Bone marrow (tissue), 2 donors: ENCODE measurements at places on chromosomes 5 and 9.

GRCh38 chr9:118652258-118652657 is 717.0 kb downstream of the BRINP1 start:
- no peak for DNase-seq

DNA sequence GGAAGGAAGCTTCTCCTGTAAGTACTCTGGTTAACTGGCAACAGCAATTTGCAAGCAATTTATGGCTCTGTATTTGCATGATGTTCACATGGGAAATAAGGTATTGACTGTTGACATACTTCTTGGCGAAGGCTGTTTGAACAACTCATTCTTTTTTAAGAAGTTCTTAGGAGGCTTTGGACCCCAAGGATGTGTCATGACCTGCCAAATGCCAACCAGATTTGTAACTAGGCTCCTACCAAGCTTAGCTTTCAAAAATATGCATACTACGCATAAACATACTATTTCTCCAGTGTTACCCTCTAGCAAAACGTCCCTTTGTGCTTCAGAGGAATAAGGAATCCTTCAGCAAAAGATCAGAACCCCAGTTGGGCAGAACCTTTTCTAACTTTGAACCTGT is 165.2 kb upstream of the MSX2 start:
- DNase-seq = no peak

DNA sequence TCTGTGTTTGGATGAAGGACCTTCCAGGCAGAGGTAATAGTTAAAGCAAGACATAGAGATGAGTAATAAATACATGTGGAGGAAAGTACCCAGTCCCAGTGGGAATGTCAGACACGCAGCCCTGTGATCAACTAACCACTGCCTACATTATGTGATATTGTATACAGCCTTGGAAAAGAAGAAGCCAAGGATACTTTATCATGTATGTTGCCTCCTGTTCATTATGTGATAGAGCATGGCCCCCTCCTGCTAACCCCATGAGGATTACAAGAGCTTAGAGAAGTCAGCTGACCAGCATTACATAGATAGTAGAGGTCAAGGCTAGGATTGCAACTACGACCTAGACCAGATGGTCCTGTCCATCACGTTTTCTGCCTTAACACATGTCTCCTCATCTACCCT is 497.0 kb upstream of the TNC start:
- no peak for DNase-seq

GRCh38 chr9:33446240-33446945 is 1.0 kb downstream of the AQP3 start:
- peak; percentile 16 for DNase-seq
